AG09309 (cell line): ENCODE measurements at places on chromosomes 2 and 18.
A peak's percentile ranks its signal among the peaks of the same experiment; 100 is the strongest.

DNA sequence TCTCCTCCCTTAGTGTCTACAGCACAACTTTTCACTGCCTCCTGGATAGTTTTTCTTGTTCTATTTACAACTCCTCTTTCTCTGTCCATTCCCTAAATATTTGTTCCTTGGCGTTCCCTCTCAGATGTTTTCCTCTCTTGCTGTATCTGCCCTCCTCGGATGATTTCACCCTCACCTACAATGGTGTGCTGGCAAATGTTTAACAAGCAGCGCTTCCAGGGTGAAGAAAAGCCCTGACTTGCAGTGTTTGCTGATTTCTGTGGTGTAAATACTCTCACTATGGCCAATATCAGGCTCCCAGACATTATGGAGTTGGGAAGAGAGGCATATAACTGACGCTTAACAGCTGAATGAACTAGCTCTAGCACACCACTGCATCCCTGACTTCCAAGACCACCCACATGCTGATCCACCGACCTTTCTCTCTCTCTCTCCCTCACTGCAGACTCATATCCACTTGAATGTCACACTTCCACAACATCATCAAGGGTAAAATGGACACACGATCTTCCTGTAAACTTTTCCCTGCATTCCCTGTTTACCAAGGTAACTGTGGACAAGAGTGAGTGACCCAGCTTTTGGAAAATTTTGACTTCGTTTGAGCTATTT lies 31.5 kb upstream of the SPTBN1 start:
- no peak for DNase-seq

GRCh38 chr2:234478121-234478858 lies 18.6 kb downstream of the ARL4C start:
- no peak for DNase-seq

DNA sequence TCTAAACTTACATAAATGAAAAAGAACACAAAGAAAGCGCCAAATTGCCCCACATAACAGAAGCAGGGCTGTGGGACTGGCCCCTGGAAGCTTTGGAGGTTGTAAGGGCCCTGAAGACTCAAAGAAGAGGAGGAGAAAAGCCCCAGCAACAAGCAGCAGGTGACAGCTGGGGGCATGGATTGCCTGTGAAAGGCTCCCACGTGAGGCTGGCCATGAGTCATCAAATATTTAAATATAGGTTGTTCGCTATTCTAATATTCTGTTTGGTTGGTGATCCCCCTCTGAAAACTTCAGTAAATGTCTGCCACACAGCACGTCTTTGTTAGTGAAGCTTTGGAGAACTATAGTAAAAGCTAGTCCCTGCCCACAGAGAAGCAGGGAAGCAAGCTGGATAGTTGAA lies 132.4 kb downstream of the MREG start:
- no peak for DNase-seq

DNA sequence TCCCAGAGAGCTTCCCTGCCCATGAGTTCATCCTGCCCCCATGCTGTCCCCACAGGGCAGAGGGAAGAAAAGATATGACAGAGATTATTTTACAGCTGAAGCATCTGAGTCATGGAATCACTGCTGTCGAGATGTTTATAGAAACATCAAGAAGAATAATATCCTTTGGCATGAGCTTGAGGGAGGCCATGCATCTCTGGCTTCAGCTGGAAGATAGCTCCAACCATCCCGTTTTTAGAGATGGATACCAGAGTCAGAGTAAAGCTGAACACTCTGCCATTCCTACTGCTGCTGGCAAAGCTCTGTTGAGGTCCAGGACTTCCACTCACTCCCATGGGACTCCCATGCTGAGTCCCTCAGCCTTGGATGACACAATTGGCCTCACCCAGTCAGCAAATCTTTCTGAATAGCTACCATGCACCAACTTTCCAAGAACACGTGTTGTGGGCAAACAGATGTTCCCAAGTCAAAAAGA lies 167.8 kb downstream of the TTC32 start:
- peak; percentile 43 for DNase-seq

DNA sequence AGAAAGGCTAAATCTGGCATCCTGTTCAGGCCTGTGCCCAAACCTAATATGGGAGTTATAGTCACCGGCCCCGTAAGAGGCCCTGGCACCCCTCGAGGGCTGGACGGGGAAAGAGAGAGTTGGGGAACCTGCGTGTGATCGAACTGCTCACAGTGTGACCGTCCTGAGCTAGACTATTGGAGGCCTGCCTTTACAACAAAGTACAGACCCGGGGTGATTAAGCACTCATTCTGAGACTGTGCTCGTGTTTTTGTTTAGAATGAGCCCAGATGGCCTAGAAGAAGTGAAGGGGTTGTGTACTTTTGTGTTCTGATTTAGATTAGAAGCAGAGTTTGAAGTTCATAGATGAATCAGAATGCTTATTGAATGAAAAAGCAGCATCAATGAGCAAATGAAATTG lies 115.3 kb downstream of the ACOXL start:
- DNase-seq: no peak

DNA sequence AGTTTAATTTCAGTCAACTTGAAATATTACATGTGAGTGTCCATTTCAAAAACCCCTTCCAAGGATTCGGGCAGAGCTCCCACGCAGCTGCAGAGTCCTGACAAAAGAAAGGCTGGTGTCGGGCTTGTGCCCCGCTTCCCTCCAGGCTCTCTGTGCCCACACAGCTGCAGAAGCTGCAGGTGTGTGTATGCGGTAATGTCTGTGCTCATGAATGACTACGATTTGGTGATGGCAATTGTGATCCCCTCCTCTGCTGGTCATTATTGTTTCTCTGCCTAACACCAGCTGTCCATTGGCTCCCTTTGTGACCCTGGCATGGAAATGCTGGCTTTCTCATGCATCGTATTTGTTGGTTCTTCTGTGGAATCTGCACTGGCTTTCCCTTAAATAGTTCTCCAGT lies 224.8 kb downstream of the NUP35 start:
- DNase-seq: no peak

DNA sequence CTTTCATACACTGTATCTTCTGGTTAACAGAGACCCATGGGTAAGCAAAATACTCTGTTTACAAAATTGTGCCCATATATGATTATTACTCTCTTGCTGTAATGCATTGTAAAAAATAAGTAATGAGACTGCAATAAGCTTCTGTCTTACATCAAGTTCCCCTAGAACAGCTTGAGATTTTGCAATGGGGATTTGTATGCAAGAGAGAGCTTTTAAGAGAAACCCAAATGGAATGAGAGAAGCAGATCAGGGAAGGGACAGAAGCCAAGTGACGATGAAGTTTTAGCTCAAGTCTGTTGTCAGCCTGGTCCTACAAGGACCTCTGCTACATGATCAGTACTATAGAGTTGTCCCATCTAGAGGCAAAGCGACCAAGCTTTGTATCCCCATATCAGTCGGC lies 218.1 kb upstream of the VWC2L start:
- peak; percentile 18 for DNase-seq

GRCh38 chr2:139411236-139411635 lies 631.0 kb upstream of the NXPH2 start:
- DNase-seq: no peak
